A172 (cell line): ENCODE measurements at places on chromosomes 5 and 9. TPM values are rescaled to one million over a fixed set of nuclear protein-coding genes. Genes with fewer than 3 reads are reported as not detected.

DNA sequence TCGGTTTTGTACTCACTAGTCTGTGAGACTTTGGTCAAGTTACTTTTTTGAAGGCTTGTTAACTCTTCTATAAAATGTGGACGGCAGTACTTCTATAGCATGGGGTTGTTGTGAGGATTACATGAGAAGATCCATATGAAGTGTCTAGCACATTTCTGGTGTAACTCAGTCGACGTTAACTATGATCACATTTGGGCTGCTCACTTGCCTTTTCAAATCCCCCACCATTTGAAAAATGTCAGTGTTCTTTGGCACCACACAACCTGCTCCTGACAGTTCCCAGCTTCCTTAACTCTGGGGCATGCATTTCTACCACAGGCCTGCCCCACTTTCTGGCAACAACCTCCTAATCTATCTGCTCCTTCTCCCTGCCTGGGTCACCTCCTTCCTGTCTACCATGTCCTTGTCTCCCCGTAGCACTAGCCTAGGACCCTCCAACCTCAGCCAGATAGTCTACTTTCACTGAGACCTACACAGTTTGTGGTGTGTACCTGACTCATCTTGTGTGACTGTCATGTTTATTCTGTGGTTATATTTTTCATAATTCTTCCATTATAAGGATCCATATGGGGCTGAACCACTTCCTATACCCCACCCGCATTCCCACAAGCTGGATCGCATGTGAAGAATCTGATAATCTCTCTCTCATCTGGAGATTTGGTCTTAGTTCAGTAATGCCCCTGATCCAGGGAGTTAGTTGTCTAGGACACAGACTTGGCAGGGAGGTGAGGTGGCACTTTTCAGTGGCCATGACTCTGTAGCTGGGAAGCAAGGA, 30.2 kb upstream of the BASP1 start:
- no peak for DNase-seq

DNA sequence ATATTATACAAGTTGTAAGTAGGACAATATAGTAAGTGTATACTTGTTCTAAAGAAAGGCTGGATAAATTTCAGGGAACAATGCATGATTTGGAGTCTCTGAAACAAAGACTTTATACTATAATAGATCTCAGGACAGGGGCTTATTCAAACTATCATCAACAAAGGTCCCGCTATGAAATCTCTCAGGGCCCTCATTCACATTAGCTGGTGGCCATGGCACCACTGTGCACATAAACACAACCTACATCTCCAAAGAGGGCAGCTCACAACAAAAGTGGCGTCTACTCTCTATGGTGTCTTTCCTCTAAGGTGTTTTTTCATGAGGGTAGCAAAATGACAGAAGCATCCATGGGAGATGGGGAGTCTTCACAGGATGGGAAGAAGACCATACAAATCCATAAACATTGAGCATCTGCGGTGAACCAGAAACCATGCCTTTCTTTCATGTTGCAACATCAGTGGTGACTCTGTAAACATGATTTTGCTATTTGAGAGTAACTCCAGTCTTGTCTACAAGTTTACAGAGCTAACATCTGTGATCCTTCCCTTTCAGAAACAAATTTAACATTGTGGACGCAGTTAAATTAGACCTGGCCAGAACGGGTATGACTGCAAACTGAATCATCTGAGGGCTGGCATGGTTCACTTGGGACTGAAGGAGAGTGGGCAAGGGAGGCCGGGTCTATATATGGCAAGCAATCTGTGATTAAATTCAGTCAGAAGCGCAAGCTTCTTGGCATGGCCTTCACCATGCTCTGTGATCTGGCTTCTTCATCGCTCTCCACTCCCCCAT, 5.5 kb downstream of the TTLL11 start:
- DNase-seq = no peak

Gene SIT1
- total RNA-seq = not detected in 2 replicates

DNA sequence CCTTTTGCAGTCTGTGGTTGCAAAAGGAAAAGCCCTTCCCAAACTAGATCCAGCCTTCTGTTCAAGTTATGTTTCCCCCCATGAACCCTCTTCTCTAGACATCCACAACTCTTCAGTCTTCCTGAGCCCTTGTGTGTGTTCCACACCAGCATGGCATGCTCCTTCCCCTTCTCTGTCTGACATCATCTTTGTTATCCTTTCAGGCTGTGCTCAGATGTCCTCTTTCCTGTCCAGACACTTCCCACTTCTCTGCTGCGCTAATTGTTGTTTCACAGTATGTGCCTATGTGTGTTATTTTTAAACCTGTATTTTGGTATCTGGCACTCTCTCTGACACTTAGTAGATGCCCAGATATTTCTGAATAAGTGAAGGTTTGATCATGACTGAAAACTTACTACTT, 38.2 kb downstream of the FOCAD start:
- no peak for DNase-seq

- DNase-seq = no peak
Observed at GRCh38 chr9:37082214-37082765, 38.1 kb upstream of the ZCCHC7 start.

GRCh38 chr9:84597131-84597530, 72.4 kb upstream of the NTRK2 start:
- DNase-seq = no peak

Gene SAXO1
- total RNA-seq = not detected in 2 replicates

DNA sequence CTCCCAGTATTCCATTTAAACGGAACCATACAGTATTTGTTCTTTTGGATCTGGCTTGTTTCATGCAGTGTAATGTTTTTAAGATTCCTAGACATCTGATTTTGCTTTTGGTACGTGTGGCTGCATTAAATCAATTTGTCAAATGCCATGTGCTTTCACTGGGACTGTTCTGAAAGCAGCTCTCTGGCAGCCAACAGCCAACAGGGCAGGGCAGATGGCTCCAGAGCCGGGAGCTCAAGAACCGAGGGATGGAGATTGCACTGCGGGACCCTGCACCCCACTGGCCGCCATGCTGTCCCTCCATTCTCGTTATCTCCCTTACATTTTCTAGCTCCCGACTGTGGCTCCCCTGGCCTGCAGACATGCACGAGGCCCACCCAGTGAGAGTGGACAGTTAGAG, 33.4 kb upstream of the AIF1L start:
- DNase-seq = no peak

Gene IL5
- total RNA-seq = not detected in 2 replicates

GRCh38 chr5:154734370-154735248, 20.6 kb upstream of the LARP1 start:
- no peak for DNase-seq

- DNase-seq = no peak
Observed at GRCh38 chr9:133379153-133380086, 3.3 kb downstream of the STKLD1 start.

- no peak for DNase-seq
Observed at GRCh38 chr9:129023908-129024233, 4.3 kb downstream of the SH3GLB2 start.

Gene SELENOP
- total RNA-seq = 5.3 and 10.7 TPM in 2 replicates

Gene NNT
- total RNA-seq = 42.8 and 46.2 TPM in 2 replicates

GRCh38 chr5:140259500-140259899, 43.4 kb downstream of the PFDN1 start:
- no peak for DNase-seq

Gene DDX4
- total RNA-seq = not detected in 2 replicates
